ENCODE measurements at places on chromosomes 7 and 10.

DNA sequence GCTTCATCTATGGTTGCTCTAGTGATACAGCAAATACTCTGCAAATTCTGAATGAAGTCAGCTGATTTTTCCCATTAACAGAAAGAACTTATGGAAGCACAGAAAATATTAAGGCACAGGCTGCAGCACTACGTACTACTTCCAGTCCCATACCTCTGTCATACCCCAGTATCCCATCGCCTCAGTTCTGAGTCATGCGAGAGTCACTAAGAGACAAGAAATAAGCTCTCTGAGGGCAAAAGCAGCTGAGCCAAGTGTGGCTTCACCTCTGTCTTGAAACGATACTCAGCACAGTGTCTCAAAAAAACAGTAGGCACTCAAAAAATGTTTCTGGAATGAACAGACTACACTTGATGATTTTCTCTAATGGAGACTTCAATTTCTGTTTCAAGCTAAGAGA is 48.2 kb downstream of the EZH2 start:
- DNase-seq, result no peak

- DNase-seq, result peak; percentile 57
Measured at GRCh38 chr7:95772298-95772770, at the start of gene DYNC1I1. Gene DYNC1I1 (plus strand): TSS chr7:95772554. CDS start chr7:95804730, 32,176 bp downstream.

DNA sequence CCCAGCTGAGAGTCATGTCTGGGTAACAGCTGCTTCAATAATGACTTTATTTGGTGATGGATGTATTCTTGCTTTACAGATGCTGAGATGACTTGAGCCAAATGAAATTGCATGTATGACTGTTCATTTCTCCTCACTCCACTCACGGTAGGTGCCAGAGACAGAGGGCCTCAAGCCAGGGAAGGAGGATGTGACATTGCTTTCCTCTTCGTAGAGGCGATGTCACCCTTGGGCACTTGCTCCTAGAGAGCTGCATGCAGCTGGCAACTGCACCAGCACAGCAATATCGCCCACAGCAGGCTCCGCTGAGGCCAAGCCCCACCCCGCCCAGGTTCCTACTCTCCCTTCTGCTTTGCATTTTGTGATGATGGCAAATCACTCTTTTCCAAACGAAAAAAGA is 116.6 kb upstream of the AOAH start:
- DNase-seq, result no peak

DNA sequence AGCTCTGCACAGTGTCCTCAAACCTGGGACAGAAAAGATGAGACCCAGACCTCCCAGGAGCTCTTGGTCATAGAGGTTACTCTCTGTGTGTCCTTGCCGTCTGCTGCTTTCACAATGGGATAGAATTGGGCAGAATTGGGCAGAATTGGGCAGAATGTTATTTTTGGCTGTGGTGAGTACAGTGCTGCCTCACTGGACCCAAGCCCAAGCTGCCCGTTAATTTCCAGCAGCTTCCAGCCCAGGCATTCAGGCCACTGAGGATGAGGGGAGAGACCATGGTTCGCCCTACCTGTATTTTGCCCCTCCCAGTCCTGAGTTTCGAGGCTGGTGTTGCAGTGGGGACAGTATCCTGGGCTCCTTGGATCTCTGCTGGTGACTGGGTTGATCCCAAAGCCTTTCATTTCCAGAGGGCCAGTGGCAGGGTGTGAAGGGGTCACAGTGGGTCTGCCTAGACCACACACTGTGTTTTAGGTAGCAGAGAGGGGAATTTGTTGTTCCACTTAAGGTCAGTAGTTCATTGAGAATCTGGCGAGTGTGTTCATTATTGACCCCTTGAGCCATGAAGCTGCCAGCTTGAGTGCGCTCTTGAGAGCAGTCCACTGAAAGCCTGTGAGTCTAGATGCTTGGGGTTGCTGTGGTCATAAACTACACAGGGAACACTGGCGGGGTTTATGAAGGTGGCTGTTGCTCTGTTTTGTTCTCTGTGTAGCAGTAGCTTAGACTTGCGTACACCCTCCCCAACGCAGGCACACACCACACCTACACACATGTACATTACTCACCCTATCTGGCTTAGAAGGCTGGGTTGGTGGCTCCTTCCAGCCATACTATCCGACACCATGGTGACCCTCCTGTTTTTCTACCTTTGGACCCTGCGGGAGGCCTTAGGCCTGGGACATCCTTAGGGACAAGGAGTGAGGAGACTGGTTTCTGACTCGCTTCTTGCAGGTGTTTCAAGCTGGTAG is 23.5 kb downstream of the NACAD start:
- no peak for DNase-seq

DNA sequence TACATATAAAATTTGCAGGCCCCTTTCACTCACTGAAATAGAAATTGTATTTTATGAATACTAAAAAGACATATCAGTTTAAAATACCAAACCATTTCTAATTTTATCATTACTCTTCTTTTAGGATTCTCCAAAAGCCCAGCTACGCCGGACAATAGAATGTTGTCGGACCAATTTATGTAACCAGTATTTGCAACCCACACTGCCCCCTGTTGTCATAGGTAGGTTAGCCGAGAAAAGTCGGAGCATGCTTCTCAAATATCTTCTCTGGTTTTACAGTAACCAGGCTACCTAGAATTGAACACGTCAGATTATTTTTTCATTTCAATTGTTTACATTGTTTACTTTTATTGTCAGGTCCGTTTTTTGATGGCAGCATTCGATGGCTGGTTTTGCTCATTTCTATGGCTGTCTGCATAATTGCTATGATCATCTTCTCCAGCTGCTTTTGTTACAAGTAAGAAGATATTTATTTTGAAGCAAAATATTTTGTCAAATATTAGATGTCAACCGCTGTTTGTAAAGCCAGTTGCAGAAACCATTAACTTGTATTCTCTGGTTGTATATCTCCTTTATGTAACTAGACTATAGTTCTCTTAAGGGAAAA is 57.6 kb downstream of the MMRN2 start:
- peak; percentile 90 for DNase-seq

- DNase-seq, result no peak
Measured at GRCh38 chr10:100194711-100195110, 8.9 kb upstream of the ERLIN1 start.

DNA sequence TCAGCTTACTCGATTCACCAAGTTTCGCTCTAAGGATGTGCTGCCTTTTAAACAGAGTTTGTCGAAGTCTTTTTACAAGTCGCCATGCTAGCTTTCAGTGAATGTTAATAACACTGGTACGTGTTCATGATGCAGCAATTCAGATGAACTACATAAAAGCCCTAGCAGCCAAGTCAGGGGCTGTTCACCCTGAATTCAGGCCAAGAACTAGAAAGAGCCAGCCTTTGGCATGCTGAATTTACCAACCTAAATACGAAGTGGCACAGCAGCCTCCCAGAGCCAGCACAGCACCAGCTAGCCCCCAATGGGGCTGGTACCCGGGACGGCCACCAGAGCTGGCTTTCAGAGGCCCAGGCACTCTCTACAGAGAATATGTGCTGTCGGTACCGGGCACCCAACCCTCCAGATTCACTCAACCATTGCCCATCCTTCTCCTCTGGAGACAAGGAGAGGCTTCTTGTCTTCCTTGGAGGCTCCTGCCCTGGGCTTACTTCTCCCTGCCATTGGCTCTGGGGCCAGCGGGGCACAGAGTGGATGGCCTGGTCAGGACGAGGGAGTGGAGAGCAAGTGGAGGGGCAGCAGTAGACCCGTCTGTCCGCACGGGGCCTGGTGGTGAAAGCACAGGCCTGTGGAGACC is 64.2 kb downstream of the HIPK2 start:
- DNase-seq, result no peak

DNA sequence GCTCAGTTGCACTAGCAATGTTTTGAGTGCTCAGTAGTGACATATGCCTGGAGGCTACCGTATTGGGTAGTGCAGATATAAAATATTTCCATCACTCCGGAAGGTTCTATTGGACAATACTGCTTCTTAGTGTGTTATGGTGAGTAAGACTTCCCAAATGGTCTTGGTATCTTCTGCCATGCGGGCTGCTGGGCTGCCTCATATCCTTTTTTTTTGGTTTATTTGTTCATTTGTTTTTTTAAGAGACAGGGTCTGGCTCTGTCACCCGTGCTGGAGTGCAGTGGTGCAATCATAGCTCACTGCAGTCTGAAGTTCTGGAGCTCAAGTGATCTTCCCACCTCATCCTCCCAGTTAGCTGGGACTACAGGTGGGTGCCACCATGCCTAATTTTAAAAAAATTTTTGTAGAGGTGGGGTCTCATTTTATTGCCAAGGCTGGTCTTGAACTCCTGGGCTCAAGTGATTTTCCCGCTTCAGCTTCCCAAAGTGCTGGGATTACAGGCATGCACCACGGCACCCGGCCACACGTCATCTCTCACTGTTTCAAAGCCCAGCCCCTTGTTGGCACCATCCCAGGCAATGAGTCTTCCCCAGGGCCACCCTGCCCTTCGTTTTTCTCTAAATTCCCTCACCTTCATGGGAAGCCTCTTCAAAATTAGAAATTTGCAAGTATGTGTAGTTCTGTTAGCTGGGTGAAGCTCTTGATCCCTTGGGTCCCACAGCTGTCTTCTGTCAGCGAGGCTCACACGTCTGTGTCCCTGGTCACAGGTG is 111.0 kb upstream of the KLF14 start:
- DNase-seq, result no peak

- no peak for DNase-seq
Measured at GRCh38 chr10:27747096-27747451, 1.5 kb upstream of the MKX start.

GRCh38 chr10:126596472-126597016 is 73.9 kb downstream of the C10orf90 start:
- DNase-seq, result no peak

DNA sequence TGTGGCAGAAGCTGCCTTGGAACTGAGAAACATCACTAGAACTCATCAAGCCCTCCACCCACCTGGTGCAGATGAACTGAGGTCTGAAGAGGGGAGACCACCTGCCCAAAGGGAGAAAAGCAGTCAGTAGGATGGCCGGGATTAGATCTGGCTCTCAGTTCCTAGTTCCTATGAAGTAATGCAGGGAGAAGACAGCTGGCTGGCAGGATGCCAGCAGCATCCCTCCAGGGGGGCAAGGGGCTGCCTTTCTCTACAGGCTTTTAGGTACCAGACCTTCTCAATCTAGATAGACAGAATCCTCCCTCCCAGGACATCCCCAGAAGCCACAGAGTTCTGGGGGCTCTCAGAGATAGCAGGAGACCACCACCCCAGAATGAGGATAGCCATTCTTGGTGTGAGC is 7.8 kb downstream of the CRHR2 start:
- no peak for DNase-seq

GRCh38 chr10:65555192-65555591 is 1370.6 kb upstream of the LRRTM3 start:
- DNase-seq, result no peak

- peak; percentile 1 for DNase-seq
Measured at GRCh38 chr10:24168258-24169170, 40.4 kb upstream of the KIAA1217 start.

DNA sequence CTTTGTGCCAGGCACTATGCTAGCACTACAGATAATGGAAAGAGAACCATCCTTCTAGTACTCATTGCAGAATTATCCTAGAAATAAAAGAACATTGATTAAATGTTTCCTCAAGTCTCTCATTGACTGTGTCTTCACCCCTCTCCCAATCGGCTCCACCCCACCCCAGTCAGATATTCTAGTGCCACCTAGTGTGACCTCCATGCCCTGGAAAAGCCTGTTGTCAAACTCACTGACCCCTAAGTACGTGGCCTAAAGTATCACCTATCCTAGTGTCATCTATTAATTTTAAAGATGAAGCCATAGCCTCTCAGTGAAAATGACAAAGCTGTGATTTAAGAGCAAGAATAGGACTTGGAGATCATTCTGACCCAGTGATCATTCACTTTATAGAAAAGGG is 26.3 kb downstream of the LGI1 start:
- no peak for DNase-seq

All from adipocyte (in vitro differentiated cells).